ENCODE measurements at places on chromosomes 1 and 21.

- no peak for DNase-seq
Measured at GRCh38 chr1:66540434-66541032, 6.6 kb downstream of the SGIP1 start.

GRCh38 chr1:3617806-3618345, 6.6 kb upstream of the MEGF6 start:
- DNase-seq = no peak

- no peak for DNase-seq
Measured at GRCh38 chr21:15626031-15626430, 103.8 kb upstream of the USP25 start.

DNA sequence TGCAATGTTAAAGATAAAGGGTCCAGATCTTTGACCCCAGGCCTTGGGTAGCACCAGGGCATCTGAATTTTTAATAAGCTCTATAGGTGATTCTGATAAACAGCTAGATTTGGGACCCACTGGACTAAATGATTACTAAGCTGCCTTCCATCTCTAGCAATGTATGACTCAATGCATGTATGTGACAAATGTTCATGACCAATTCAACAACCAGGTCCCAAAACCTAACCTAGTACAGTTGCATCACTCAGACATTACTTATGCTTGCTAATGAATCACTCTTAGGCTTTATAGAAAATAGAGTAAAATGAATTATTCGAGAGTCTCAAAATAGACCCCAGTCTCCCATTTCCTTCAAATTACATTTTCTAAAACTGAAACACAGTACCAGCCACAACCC, 35.5 kb downstream of the RCAN1 start:
- no peak for DNase-seq

DNA sequence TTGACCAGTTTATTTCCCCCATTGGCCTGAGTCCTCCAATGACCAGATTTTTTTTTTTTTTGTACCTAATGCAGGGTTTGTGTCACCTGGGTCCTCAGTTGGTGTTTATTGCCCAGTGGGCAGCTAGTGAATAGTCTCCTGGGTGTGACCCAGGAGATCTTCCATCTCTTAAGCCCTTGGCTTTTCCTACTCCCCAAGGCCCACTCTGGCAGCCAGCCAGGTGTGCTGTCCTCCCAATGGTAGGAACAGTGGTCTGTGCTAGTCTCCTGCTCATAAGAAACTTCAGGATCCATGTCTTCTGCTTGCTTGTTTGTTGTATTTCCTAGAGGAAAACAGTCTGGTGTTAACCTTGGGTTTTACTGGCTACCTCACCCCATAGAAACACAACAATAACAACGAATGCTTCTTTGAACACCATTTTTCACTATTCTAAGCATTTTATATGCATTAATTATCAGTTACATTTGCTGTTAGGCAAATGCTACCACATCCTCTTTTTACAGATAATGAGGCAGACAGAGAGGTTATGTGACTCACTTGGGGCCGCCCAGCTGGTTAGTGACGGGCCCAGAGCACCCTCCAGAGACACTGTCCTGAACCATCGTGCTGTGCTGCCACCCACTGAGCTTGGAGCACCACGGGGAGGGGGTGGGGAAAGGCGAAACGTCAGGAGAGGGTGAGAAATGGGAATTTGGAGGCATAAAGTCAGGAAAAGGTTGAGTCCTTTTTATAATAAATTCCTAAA, 107.5 kb downstream of the HIVEP3 start:
- DNase-seq = no peak

GRCh38 chr21:36471254-36471723, 8.6 kb downstream of the CLDN14 start:
- DNase-seq = no peak

Measured in T-cell (primary cell).